ENCODE measurements at places on chromosomes 13 and 19.

DNA sequence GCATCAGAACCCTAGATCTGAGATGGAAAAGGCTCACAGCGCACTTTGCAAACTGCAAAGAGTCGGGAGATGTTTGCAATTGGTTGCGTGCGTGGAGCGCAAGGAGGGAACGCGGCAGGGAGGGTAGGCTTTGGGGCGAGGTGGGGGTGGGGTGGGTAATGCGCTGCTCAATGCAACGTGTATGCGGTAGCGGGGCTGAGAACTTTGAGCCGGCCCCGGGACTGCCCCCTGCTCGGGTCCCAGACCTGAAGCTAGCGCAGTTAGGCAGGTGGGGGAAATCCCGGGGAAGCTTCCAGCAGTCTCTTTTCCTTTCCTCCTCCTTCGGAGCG is 971 bp downstream of the FOSB start:
- no peak for DNase-seq

DNA sequence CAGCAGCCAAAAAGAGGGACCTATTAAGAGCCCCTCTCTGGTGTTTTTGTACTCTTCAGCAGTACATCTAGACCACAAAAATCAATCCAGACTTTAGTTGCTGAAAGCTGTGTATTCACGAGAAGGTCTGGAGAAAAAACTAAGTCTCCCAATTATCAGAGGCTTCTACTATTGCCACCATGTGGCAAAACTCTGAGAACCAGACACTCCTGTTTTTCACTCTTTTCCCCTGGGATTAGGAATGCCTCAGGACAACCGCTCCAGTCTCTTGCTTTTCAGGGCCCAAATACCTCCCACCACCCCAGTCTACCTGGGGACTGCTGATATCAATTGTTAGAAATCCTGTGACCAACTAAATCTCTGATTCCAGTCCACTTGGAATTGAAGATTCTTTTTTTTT is 30.1 kb upstream of the OBI1 start:
- no peak for DNase-seq

DNA sequence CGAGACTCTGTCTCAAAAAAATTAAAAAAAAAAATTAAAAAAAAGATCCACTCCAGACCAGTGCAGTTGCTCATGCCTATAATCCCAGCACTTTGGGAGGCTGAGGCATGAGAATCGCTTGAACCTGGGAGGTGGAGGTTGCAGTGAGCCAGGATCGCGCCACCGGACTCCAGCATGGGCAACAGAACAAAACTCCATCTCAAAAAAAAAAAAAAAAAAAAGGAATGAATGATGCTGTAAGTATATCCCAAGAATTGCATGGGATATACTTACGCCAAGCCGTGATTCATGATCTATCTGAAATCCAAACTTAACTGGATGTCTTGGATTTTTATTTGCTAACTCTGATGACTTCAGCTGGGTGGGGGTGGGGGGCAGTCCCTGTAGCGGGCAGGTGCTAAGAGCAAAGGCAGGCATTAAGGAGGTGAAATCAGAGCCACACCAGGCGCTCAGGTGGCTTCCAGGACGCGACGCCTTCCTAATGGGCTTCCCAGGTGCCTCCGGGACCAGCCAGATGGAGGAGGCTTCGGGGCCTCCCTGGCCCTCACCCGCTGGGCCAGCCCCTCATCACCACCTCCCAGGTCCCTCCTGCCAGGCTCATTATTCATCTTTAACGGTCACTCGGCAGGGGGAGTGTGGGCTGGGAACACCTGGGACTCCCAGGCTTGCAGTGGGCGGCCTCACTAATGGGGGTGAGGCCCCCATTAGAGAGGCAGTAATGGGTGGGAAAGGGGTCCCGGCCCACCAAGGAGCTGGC is 11.4 kb upstream of the FUT5 start:
- DNase-seq, result no peak

- DNase-seq, result no peak
These were observed 20.0 kb downstream of the GNA11 start for GRCh38 chr19:3114018-3114726.

DNA sequence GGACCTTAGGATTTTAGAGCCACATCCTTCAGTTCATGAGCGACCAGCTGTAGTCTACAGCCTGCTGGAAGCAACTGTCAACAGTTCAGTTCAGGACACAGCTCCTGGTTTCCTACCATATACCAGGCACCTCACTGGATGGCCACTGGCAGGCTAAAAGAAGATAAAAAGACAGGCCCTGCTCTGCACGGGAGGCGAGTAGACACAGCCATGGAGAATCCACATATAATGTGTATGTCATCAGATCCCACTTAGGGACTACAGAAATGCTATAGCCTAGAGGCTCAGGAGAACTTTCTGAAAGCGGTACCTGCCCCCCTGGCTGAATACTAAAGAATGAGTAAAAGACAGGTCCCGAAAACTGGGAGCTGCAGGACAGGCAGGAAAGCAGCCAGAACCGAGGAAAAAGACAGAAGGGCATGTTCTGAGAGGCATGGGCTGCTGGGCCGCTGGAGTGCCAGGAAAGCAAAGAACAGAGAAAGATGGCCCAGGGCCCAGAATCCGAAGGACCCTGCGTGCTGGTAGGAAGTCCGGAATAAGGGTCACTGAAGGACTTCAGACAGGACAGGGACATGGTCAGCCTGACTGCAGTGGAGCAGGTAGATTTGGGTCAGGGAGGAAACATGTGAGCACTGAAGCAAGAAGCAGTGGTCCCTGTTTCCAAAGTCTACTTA is 23.5 kb downstream of the DZIP1 start:
- DNase-seq, result no peak

- DNase-seq, result no peak
These were observed 16.6 kb downstream of the PLK5 start for GRCh38 chr19:1540365-1540925.

DNA sequence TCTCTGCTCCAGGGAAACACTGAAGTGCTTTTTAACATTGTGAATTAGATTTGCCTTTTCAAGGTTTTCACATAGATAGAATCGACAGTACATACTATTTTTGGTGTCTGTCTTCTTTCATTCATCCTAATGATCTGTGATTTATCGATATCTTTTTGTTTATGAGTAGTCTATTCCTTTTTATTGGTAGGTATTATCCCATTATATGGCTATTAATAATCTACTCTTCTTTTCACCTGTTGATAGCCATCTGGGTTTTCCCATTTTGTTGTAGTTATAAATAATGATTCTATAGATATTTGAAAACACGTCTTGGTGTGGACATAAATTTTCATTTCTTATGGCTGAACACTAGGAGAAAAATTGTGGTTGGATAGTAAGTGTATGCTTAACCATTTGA is 262.6 kb downstream of the MAB21L1 start:
- DNase-seq, result no peak

GRCh38 chr13:43663474-43664090 is 123.2 kb downstream of the ENOX1 start:
- no peak for DNase-seq

Data from stimulated activated CD8-positive, alpha-beta memory T cell treated with anti-CD3 and anti-CD28 coated beads, Interleukin-7, amount 100 ng/mL, for 1 hour (primary cell).